Coronary artery (tissue), 2 donors: ENCODE measurements at places on chromosomes 7 and 10.

GRCh38 chr7:25455683-25456251 is 227.5 kb upstream of the NPVF start:
- DNase-seq, result no peak

DNA sequence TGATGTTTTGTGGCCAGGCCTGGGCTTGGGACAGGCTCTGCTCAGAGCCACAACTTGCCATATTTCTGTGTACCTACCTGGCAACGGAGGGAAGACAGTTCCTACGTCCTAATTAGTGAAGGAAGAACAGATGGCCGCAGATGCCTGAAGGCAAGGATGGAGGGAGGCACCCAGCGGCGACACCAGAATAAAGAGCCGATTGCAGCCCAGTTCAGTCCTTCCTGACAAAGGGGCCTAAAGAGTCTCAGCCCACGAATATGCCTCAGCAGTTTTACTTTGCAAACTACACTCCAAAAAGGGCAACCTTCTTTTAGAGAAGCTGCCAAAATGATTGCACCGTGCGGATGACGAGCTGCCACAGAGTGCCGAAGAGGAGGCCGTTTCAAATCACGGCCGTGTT is 585.8 kb downstream of the GLRX3 start:
- DNase-seq, result no peak

DNA sequence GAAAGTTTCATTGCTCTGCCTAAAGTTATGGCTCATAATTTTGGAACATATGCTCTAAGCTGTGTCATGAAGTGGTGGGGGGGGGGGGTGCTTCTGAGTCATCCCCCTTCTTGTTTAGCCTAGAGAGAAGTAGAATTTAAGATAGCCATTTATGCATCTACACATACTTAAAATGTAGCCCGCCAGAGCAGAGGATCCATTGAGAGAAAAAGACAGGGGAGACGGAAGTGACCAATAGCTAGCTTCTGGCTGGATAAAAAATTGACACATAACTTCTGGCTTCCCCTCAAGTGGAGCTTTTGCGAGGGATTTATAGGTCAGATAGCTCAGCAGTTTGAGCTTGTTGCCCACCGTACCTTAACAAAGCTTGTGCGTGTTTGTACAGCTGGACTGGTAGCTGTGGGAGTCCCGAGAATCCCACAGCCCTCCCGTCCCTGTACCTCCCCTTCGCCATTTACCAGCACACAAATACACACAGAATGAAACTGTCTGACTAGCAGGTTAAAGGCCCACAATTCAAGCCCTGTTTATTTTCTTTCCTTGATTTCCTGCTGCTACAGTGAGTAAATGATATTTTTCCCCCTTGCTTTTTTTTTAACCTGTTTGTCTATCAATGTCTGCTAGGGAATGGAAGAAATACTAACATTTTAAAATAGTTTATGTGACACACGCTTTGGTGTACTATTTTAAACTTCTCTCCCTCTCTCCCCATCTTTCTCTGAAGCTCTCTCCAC is 232.6 kb upstream of the FERD3L start:
- DNase-seq, result no peak

GRCh38 chr10:86149257-86149656 is 217.3 kb downstream of the GRID1 start:
- DNase-seq, result no peak

DNA sequence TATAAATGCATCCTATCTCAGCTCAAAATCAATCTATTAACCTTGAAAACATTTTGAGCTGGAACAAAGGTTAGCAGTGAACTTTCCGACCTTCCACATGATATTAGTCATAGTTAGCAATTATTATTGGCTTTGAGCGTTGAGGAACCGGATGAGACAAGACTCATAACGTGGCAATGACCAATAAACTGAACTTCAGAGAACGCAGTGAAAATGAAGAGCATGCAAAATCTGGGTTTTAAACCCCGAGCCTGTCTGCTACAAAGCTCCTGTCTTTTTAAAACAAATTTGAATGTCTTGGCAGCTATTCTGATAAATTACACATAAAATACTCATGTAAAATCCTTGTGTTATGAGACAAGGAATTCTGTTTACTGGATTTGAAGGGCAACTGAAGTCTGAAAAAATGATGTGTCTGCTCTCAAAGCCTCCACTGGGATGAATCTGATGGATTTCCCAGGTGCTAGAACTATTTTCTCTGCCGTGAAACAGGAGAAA is 74.7 kb upstream of the ITGB1 start:
- DNase-seq, result no peak

GRCh38 chr10:34434119-34434594 is 380.9 kb downstream of the PARD3 start:
- DNase-seq, result no peak

DNA sequence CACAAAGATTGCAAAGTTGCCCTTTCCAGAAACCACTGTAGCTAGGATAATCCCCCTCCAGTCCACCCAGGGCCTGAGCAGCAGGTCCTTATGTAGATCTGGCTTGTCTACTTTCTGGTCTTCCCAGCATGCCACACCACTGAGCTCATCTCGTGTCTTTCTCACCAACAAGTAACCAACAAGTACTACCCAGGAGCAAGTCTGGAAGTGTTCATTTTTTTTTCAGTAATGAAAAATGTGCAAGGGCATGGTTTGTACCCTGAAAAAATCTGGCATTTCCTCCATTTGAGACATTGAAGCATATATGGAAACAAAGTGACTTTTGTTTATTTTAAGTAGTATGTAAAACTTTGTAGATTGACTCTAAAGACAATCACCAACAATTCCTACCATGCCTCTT is 120.8 kb downstream of the INHBA start:
- DNase-seq, result no peak

GRCh38 chr10:4691301-4691700 is 134.7 kb upstream of the AKR1E2 start:
- DNase-seq, result no peak

- no peak for DNase-seq
Measured at GRCh38 chr10:109968953-109969759, 38.6 kb upstream of the ADD3 start.

DNA sequence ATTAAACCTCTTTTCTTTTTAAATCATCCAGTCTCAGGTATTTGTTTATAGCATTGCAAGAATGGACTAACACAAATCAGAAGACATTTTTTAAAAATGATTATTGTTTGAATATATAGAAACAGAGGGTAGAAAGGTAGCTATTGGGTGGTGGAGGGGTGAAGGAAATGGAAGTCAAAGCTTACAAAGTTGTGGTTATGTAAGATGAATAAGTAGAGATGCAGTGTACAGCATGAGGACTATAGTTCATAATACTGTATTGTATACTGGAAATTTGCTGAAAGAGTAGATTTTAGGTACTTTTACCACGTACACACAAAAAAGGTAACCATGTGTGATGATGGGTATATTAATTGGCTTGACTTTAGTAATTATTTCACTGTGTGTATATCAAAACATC is 144.0 kb upstream of the FAM3C start:
- DNase-seq, result no peak

DNA sequence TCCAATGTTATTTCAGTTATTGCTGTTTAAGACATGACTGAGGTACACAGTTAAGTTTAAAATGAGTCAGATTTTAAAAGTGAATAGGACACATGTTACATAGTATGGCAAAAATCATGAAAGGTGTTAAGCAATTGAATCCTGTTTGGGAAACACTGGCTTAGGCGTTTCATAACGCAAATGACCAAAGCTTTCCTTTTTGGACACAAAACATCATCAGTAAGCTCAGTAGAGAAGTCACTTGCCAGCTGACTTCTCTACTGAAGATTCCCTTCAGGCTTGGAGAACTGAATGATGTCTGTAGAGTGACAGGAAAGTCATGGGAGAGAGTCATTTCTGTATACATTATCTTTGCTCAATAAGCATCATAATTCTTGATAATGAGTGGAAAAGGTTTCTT is 64.4 kb upstream of the RSBN1L start:
- no peak for DNase-seq

GRCh38 chr10:613271-614138 is 76.0 kb downstream of the DIP2C start:
- DNase-seq, result no peak

- no peak for DNase-seq
Measured at GRCh38 chr10:47165711-47166404, 134.1 kb upstream of the GDF10 start.
